ENCODE measurements at places on chromosomes 13 and 19. TPM values are rescaled to one million over a fixed set of nuclear protein-coding genes. Genes with fewer than 3 reads are reported as not detected.
A peak's percentile ranks its signal among the peaks of the same experiment; 100 is the strongest.

The ZNF791 gene
- 10.1 TPM for total RNA-seq

The MUC16 gene
- total RNA-seq, result 21.3 TPM

DNA sequence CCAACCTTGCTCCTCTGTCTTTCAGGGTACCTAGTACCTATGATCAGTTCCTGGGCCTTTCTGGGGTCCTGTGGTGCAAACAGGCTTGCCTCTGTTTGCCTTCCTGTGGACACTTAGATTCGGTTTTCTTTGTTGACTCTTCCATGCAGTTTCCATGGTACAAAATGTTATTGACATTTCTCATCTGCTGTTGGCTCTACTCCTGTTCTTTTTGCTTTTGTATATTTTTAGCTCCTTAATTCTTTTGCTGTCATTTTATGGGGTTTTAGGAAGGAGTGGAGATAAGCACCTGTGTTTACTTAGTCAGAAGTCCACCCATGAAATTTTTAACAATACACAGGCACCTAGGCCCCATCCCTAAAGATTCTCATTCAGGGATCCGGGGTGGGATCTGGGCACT lies 20.5 kb upstream of the CNMD start:
- H3K4me3 ChIP-seq, result no peak overlapping the region
- no peak overlapping the region for H3K27ac ChIP-seq
- H3K27me3 ChIP-seq, result no peaks in the 10 kb centered on the region
- no peak for DNase-seq
- no peaks in the 10 kb centered on the region for H3K4me1 ChIP-seq

DNA sequence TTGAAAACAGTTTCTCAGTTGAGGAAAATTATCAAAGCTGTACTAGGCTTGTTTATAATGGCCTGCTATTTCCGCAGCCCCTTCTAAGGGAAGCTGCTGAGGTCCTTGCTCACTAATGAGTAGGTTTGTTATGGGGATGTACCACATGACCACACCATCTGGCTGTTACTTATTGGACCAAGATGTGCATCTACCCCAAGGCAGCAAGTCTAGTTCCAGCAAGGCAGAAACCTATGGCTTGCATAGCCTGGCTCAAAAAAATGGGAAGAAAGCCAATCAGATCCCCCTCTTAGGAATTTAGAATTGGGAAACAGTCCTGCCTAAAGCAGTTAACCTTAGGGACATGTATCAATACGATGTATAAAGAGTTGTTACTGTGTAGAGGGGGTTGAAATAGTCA lies 186.5 kb upstream of the SPRY2 start:
- DNase-seq, result no peak
- no peaks in the 10 kb centered on the region for H3K36me3 ChIP-seq
- H3K4me1 ChIP-seq, result no peaks in the 10 kb centered on the region
- no peak overlapping the region for H3K4me3 ChIP-seq

GRCh38 chr19:35403116-35403760 lies 32.4 kb downstream of the GPR42 start:
- H3K4me3 ChIP-seq, result no peak overlapping the region
- no peaks in the 10 kb centered on the region for H3K4me1 ChIP-seq
- DNase-seq, result no peak
- no peaks in the 10 kb centered on the region for H3K27me3 ChIP-seq
- H3K36me3 ChIP-seq, result no peaks in the 10 kb centered on the region

DNA sequence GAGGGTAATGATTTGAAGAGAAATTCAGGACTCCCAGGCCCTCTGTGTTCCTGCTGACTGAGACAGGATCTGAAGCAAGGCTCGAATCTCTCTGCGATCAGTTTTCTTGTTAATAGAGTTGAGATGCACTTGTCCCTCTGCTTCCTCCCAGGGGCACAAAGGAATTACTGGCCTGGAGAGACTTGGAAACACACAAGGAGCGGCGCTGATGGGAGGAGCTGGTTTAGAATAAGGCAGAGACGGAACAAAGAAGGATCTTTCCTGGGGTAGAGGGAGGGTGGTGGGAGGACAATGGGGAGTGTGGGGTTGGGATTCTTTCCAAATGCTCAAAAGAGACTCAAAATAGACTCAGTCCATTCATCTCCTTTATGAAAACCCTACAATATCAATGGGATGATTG lies 719.1 kb downstream of the UQCRFS1 start:
- no peaks in the 10 kb centered on the region for H3K27me3 ChIP-seq
- H3K4me1 ChIP-seq, result no peaks in the 10 kb centered on the region
- no peak for DNase-seq
- no peak overlapping the region for H3K27ac ChIP-seq

The GNG14 gene
- not detected for total RNA-seq

DNA sequence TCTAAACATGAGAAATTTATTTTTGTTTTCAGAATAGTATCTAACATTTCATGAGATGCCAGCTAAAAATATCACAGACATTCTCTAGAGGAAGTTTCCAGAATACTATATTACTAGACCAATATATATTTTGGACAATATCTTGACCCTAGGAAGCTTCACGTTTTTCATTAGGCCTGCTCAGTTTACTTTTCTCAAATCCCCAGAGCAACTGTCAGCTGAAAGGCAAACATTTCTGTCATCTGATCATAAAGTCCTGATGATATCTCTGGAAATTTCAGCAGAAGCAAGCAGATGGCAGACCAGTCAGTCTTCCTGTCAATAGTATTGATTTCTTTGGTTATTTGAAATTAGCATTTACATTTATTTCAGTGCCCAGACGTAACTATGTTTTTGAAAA lies 4.0 kb downstream of the POSTN start:
- no peak overlapping the region for H3K4me3 ChIP-seq
- no peaks in the 10 kb centered on the region for H3K36me3 ChIP-seq
- no peak for DNase-seq
- no peaks in the 10 kb centered on the region for H3K4me1 ChIP-seq
- no peak overlapping the region for H3K27ac ChIP-seq
- no peaks in the 10 kb centered on the region for H3K27me3 ChIP-seq

GRCh38 chr13:20137875-20138274 lies 23.0 kb downstream of the GJA3 start:
- no peaks in the 10 kb centered on the region for H3K36me3 ChIP-seq
- H3K27me3 ChIP-seq, result no peaks in the 10 kb centered on the region
- peak overlapping the region; percentile 60 for H3K27ac ChIP-seq
- H3K4me1 ChIP-seq, result peaks cover 17% of the 10 kb centered on the region

The EPSTI1 gene
- total RNA-seq, result 3.9 TPM

The TRIM13 gene
- total RNA-seq, result 16.0 TPM

The PRODH2 gene
- not detected for total RNA-seq

GRCh38 chr19:10478903-10479384 lies 24.2 kb downstream of the KEAP1 start:
- peak overlapping the region; percentile 34 for H3K4me3 ChIP-seq
- no peaks in the 10 kb centered on the region for H3K27me3 ChIP-seq
- peak overlapping the region; percentile 32 for H3K27ac ChIP-seq
- H3K4me1 ChIP-seq, result peaks cover 14% of the 10 kb centered on the region
- no peaks in the 10 kb centered on the region for H3K36me3 ChIP-seq
